ENCODE measurements at places on chromosomes 7 and 10. TPM values are rescaled to one million over a fixed set of nuclear protein-coding genes. Genes with fewer than 3 reads are reported as not detected.

GRCh38 chr10:88592906-88593305 lies 6.3 kb downstream of the LIPJ start:
- DNase-seq = no peak

GRCh38 chr7:28362812-28363211 lies 49.5 kb upstream of the CREB5 start:
- no peak for DNase-seq

The COL28A1 gene
- not detected for polyA plus RNA-seq

GRCh38 chr7:150336746-150337145 lies 4.7 kb downstream of the RARRES2 start:
- DNase-seq = no peak

The GLI3 gene
- 6.0 TPM for polyA plus RNA-seq

The GHRHR gene
- not detected for polyA plus RNA-seq

DNA sequence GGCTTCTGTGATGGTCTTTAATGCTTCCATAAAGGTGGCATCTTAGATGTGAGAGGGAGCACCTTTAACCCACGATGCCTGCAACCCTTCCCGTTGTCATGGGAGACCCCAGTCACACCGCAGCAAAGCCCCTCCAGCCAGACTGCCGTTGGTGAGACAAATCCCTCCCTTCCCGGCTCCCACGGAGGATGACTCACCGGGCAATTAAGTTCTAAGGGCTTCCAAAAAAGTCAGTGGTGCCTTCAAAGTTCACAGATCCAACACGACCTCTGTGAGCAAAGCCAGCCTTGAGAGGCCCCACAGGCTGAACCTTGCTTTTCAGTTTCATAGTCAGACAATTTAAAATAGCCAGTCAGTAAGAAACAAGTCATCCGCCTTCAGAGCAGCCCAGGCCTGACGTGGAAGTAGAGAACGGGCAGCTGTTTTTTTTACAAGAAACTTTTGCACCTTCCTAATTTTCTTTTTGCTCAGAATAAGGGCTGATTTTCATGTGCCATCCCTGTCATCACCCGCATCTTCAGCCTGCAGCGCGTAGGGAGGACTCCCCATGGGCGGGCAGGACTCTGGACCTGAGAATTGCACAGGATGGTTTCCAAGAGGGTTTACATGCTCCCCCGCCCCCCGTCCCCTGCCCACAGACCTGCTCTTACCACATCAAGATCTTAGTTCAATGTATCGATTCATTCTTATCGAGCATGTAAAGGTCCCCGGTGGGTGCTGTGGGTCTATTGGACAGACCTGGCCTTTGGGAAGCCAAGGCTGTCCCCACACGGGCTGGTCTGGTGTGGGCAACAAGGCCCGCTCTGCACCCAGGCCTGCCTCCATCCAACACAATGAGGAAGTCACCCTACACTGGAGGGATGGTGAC lies 333.9 kb downstream of the DNAJB6 start:
- no peak for DNase-seq

DNA sequence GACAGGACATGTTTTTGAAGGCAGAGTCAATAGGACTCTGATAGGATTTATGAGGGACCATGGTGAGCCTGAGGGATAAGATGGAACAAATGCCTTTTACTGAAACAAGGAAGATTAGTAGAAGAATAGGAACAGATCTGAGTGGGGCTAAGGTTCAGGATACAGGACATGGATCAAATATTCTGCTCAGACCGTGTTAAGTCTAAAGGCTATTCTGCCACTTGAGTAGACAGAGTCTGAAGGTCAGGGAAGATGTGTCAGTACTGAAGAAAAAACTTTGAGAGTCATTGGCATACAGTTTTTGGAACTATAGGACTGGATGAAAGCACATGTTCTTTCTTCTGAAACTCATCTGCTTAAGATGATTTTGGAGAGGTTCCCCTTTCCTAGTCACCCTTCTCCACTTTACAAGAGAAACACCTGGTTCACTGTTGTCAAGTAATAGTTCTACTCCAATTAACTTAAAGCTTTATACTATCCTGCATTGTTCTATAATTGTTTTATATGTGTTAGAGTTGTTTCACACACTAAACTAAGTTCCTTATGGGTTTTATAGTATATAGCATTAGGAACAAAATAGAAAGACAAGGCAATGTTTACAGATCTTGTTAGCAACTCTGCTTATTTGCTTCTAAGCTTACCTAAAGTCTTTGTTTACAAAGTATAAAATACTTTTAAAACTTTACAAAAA lies 43.4 kb downstream of the WASL start:
- no peak for DNase-seq

The NKX1-2 gene
- not detected for polyA plus RNA-seq

GRCh38 chr7:2521952-2522591 lies 2.5 kb downstream of the LFNG start:
- DNase-seq = peak; percentile 48

DNA sequence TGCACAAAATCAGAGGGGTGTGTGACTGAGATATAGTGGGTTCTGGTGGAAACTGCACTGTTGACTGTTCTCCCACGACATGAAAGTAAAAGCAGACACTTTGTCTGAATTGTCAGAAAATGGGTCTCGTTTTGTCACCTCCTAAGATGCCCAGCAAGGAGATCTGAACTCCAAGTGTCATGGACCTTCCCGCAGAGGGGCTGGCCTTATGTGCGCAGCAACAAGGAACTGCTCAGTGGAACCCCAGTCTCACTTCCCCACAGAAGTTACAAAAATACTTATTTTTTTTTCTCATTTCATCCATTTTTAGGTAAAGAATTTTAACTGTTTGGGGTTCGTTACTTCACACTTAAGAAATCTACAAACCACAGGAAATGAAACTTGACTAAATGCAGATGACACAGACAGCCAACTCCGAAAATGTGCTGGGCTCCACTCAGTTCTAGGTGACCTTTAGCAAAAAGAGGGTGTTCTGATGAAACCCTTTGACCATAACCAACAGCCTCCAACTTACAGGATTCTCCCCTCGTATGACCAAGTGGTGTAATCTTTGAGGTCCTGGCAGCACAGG lies 115.0 kb downstream of the FAM107B start:
- DNase-seq = no peak

The ERCC6 gene
- 15.9 TPM for polyA plus RNA-seq

- no peak for DNase-seq
These were observed 53.4 kb downstream of the PPP1R3C start for GRCh38 chr10:91579329-91579985.

- no peak for DNase-seq
These were observed 119.3 kb upstream of the PRKCQ start for GRCh38 chr10:6699336-6699735.

GRCh38 chr10:126397640-126398382 lies 9.5 kb upstream of the ADAM12 start:
- no peak for DNase-seq

GRCh38 chr10:124306922-124307371 lies 111.8 kb downstream of the OAT start:
- no peak for DNase-seq

The HECW1 gene
- not detected for polyA plus RNA-seq

DNA sequence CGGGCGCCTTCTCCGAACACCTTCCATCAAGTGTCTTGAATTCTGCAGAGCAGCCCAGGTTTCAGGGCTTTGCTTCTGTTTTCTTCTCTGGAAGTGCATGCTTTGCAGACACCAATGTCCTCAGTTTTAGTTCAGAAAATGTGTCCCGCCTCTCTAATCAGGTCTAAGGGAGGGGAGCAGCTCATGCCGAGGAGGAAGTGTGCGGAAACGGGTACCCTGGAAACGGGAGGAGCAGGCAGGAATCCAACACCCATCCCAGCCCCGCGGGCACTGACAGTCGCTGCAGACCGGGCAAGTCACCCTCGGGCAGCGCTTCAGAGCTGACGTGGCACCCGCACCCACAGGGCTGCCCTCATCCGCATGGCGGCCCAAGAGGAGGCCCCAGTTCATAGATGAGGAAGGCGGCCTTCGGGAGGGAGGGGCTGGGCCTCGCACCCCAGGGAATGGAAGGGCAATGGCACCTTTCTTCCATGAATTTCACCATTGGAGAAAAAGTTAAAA lies 338.7 kb downstream of the DNAJB6 start:
- DNase-seq = no peak

DNA sequence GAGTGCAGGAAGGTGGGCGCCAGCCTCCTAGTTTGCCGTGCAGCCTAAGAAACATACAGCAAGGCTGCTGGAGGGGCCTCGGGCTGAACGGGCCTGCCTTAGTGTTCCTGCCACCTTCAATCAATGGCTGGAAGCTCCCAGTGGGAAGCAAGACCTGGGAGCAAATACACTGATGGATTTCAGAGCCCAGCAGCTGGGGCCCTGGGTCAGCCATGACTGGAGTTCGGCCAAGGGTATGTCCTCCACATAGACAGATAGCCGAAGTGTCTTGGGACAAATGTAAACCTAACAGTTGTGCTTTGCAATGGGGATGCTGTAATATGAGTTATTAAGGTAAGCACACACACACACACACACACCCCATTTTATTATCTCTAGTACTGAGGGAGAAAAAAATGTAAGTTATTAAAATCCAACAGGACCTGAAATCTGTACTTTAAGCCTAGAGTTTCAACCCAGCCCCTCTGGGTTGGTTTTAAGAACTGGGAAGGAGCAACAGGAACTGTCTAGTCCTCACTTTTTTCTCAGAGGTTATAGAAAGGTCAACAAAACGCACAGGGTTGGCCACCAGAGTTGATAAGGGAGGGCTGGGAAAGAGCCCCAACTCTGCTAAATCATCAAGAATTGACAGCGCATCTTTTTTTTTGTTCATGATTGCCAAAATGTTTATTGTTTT lies 50.0 kb upstream of the CELF2 start:
- no peak for DNase-seq

The AS3MT gene
- polyA plus RNA-seq = 1.0 TPM

The MXI1 gene
- polyA plus RNA-seq = 3.0 TPM

The SYT15 gene
- 0.65 TPM for polyA plus RNA-seq

- DNase-seq = no peak
These were observed 11.5 kb downstream of the ELFN1 start for GRCh38 chr7:1681581-1681980.

The STEAP1B gene
- 32.2 TPM for polyA plus RNA-seq

The FAM131B gene
- polyA plus RNA-seq = 1.8 TPM

The ZNF438 gene
- polyA plus RNA-seq = 7.5 TPM

GRCh38 chr10:103451831-103452505 lies at the start of gene CALHM2:
CALHM2 (minus strand) TSS chr10:103452370; CDS start chr10:103449941, 2,429 bp downstream.
- peak; percentile 57 for DNase-seq

The WDR11 gene
- polyA plus RNA-seq = 75.1 TPM

GRCh38 chr10:59905731-59906416 lies 482 bp downstream of the CCDC6 start:
- DNase-seq = no peak

DNA sequence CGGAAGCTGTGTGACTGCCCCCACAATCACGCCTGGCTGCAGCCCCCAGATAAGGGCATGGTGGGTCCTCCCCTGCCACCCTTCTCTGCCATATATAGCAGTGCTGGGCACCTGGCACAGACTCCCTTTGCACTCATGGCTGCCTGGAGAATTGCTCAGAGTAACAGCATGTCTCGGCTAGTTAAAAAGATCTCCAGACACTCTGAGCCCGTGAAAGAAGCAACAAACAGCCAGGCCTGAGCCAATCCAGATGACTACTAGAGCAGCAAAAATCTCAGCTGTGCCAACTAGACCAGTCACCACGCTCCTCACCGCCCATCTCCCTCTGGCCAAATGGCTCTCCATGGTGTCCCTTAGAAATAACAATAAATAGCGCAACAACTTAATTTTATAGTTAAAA lies 71.3 kb downstream of the PARD3 start:
- DNase-seq = no peak

DNA sequence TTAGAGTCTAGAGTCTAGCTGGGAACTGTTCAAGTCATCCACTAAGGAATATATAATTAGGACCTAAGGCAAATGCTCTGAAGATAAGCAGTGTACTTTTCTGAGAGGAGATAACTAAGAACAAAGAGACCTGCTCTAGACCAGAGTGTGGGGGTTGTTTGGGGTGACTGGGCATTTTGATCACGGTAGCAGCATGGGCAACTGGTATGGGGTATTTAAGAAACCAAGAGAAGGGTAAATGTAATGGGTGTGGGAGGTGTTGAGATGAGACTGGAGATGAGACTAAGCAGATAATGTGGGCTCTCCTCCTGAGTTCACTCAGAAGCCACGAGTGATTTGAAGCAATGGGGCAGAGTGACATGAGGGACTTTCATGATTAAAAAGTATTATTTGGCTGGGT lies 1082.9 kb downstream of the GATA3 start:
- DNase-seq = no peak

- DNase-seq = no peak
These were observed 240.9 kb upstream of the IMMP2L start for GRCh38 chr7:111803015-111803758.

- no peak for DNase-seq
These were observed 12.4 kb downstream of the BUB3 start for GRCh38 chr10:123166618-123167017.

The SEMA3E gene
- polyA plus RNA-seq = not detected
